Activated CD4-positive, alpha-beta memory T cell treated with anti-CD3 and anti-CD28 coated beads for 36 hours (primary cell): ENCODE measurements at places on chromosomes 16 and 17.

DNA sequence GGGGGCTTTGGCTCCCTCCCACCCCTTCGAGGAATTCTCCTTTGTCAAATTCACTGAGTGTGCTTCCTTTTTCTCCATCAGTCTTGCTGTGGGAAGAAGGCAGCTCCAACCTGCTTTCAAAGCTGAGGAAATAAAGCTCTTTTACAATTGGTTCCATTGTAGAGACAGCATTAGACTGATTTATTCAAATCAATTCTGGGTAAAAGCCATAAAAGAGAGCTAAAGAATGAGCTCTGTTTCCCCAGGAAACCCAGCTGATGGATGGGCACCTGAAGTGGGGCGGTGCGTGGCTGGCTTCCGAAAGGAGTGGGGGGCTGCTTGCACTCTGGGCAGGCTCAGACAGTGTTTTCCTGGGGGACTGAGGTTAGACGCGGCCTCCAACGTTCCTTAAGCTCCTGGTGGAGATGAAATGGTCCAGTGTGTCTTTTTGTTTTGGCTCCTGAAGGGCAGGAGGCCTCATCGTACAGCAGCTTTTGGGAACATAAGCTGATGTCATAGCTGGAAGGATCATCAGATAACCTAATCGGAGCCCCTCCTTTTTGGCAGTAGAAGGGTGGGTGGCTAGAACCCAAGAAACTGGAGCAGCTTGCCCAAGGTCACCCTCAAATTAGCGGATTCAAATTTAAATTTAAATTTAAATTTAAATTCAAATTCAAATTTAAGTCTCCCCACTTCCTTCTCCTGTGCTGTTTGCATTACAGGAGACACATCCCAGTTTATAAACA is 128.5 kb upstream of the EEF2KMT start:
- peaks cover 16% of the 10 kb centered on the region for H3K27me3 ChIP-seq
- H3K36me3 ChIP-seq, result no peaks in the 10 kb centered on the region
- no peak for DNase-seq
- no peaks in the 10 kb centered on the region for H3K4me1 ChIP-seq
- H3K27ac ChIP-seq, result no peak overlapping the region

- peaks cover 2% of the 10 kb centered on the region for H3K27me3 ChIP-seq
- no peaks in the 10 kb centered on the region for H3K4me1 ChIP-seq
- no peak overlapping the region for H3K27ac ChIP-seq
Measured at GRCh38 chr16:66287926-66288325, 78.6 kb upstream of the CDH5 start.

GRCh38 chr16:10951026-10951425 is 6.7 kb downstream of the CLEC16A start:
- no peaks in the 10 kb centered on the region for H3K27me3 ChIP-seq
- H3K4me3 ChIP-seq, result no peak overlapping the region
- H3K36me3 ChIP-seq, result no peaks in the 10 kb centered on the region
- no peak overlapping the region for H3K27ac ChIP-seq
- peaks cover 58% of the 10 kb centered on the region for H3K4me1 ChIP-seq

- no peaks in the 10 kb centered on the region for H3K36me3 ChIP-seq
- peak overlapping the region; percentile 17 for H3K4me3 ChIP-seq
- peaks cover 45% of the 10 kb centered on the region for H3K4me1 ChIP-seq
- DNase-seq, result peak; percentile 22
- H3K27me3 ChIP-seq, result no peaks in the 10 kb centered on the region
- H3K27ac ChIP-seq, result peak overlapping the region; percentile 94
Measured at GRCh38 chr17:16287563-16288027, 65.7 kb downstream of the CENPV start.

DNA sequence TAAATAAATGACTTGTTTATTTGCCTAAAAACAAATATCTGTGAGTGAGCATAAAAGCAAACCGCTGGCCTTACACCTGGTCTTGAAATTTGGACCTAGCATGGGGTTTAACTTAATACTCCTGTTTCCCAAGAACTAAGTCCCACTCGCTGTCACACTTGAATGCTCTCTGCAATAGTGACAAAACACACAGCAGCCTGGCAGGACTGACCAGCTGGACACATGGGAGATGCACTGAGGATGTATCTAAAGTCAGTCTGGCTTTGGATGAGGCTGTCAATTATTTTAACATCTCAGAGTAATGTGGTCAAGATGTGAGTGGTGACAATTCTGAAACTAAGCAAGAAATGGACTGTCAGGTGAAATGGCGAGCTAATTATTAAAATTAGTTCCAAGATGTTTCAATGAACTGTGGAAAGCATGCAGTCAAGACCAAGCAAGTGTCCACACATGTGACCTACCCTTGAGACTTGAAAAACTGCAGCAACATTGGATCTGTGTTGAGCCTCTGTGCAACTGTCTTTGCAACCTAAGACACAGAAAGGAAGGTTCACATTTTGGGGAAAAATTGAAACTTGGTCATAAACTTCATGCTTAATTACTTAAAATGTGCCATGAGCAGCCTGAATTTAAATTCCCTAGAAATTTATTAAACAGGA is 16.6 kb downstream of the LITAFD start:
- no peaks in the 10 kb centered on the region for H3K4me1 ChIP-seq
- DNase-seq, result no peak
- H3K27ac ChIP-seq, result no peak overlapping the region
- H3K27me3 ChIP-seq, result no peaks in the 10 kb centered on the region
- peaks cover 66% of the 10 kb centered on the region for H3K36me3 ChIP-seq
- no peak overlapping the region for H3K4me3 ChIP-seq
